ENCODE measurements at places on chromosomes 16 and 17. TPM values are rescaled to one million over a fixed set of nuclear protein-coding genes. Genes with fewer than 3 reads are reported as not detected.

HASPIN gene
- total RNA-seq = 0.82 TPM

DNA sequence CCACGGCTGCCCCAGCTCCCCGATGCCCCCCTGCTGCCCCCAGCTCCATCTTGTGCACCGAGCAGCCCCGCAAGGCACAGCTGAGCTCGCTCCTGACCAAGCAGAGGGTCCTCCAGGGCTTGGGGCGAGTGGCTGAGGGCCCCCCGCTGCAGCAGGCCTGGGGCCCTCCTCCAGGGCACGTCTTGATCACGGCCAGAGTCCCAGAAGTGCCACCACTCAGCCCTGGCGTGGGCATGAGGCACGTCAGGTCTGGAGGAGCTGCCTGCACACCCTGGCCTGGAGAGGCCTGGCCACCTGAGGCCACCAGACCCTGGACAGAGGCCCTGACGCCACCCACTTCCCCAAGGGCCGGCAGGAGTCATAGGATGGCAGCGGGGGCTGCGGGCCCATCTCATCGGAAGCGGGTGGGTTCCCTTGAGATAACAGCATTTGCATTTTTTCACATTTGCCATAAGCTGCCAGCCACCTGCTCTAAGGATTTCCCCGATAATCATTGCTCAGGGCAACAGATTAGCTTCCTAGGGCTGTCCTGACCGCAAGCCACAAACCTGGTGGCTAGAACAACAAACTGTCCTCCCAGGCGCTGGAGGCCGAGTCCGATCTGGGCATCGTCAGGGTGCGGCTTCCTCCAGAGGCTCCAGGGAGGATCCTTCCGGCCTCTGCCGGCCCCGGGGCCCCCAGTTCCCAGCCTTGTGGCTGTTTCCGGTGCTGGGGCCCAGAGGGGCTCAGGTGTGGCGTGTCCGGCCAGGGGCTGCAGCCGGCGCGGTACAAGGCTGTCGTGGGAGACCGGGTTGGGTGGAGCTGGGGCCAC is 23.9 kb upstream of the C1QTNF8 start:
- no peak for DNase-seq

PITPNM3 gene
- total RNA-seq = 10.6 TPM

DNA sequence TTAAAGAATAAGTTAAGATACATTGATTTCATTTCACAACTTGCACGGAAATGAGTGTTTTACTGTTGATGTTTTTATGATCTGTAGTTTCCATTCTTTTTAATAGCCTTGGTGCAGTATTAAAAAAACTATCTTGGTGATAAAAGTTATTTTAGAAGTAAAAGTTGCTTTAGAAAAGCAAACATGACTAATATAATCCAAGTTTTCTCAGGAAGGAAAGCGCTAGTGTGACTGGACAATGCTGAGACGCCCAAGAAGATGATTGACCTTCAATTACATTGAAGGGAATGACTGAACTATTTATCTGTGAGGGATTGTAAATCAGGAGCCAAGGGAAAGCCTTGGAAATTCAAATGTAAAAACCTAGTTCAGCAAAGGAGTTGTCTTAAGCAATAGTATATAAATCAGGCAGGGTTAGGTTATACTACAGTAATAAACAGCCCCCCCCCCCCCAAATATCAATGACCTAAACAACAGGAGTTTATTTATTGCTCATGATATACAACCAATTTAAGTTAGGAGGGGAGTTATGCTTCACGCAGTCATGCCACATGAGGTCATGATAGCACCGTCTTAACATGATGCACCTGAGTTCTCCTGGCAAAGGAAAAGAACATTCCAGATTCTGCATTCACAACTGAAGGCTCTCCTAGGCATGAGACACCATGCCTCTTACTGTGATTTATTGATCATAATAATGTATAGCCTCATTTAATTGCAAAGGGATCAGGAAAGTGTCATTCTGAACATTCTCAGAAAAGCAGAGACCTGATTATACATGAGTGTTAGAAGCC is 443.8 kb downstream of the CDH13 start:
- DNase-seq = no peak

LHX1 gene
- under 0.01 TPM for total RNA-seq

DNA sequence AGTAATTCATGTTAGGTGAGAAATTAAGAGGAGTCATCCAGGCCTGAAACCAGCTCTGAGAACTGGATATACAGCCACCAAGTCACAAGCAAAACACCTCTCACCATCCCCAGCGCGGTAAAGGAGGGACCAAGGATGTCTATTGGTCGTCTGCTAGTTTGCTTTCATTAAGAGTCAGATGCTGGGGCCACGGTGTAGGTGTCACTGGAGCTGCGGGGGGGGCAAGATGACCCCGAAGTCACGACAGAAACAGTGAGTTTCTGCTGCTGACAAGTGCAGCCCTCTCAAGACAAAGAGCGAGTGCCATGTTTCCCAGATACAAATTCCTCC is 790 bp downstream of the NCBP3 start:
- DNase-seq = no peak

TMC7 gene
- total RNA-seq = 3.3 TPM

NME2 gene
- total RNA-seq = 202 TPM

TNFRSF13B gene
- not detected for total RNA-seq

- DNase-seq = no peak
Observed at GRCh38 chr16:88992351-88993165, 15.6 kb upstream of the CBFA2T3 start.

- DNase-seq = no peak
Observed at GRCh38 chr17:29483503-29483902, 83.3 kb downstream of the ABHD15 start.

DNA sequence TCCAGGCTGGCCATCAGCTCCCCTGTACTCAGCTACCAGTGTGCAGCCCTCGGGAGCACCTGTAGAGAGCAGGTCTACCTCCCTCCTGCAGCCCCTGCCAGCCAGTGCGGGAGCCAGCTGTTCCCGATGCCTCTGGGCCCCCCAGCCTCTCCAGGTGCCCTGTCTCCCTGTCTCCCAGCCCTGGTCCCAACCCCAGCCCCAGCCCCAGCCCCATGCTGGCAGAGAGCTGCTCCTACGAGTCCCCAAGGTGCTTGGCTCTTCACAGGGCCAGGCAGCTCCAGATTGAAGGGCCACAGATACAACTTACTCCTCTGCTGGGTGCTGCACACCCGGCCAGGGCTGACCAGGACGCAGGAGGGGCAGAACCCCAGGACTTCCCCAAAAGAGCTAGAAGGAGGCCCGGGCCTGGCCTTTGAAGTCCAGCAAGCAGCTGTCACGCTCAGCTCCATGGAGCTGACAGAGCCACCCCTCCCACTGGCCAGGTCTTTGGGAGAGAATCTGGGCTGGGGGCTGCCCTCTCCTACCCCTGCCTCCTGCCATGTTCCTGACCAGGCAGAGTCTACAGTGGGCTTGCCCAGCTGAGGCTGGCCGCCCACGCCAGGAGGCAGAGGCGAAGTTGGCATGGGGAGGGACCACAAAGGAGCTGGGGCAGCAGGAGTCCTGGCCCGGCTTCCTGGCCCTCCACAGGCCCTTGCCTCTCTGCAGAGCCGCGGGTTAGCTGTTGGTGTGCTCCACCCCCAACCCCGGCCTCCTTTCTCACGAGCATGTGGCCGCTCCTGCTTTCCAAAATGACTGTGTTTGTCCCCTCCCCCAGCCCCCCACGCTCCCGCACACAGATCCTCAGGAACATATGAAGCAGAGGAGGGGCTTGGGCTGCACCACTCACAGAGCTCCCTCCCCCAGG is 9.5 kb upstream of the ADAM11 start:
- DNase-seq = no peak

DNA sequence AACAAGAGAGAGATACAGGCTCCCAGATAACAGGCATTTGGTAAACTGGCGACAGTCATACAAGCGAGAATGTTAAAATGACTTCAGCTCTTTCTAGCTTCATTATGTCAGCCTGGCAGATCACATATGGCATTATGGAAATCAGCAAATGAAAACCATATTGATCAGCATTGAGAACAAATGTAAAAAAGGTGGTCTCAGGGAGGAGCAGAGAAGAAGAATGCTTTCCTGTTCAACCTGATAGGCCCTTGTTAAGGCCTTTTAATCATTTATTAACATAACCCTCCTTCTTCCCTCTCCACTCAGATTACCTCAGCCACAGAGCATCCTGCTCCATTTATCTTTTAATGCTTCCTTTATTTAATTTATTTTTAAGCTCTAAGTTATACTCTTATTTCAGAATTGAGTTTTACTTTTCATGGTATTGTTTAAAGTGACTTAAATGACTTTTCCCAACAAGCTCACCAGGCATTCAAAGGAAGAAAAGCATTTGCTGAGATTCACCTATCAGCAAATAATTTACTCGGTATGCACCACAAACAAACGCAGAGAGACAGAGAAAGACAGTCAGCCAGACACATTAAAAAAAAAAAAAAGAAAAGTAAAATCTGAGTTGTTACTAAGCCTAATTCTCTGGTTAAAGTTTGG is 243.9 kb upstream of the TBX2 start:
- no peak for DNase-seq

DNA sequence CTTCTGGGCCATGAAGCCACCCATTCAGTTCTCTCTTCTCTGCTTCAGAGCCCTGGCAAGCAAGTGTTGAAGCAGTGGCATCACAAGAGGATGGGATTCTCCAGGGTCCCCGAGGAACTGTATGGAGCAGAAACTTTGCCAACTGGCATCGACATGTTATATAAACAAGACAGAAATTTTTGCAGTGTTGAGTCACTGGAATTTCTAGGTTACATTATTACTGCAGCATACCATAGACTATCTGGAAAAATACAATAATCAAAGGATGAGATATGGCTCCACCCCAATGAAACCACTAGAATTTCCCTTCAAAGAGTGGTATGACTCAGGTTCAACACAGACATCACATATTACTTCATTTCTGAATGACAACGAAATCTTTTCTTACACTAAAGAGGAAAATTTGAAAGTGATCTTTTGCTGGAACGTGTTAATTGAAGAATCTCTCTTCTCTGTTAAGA is 343.0 kb upstream of the DYNLRB2 start:
- DNase-seq = no peak

GRCh38 chr16:79651363-79651762 is 50.8 kb upstream of the MAF start:
- DNase-seq = peak; percentile 14

RAPGEFL1 gene
- 12.6 TPM for total RNA-seq

TOX3 gene
- 18.8 TPM for total RNA-seq

GRCh38 chr16:2037647-2038381 is 9.8 kb downstream of the NTHL1 start:
- no peak for DNase-seq

DNA sequence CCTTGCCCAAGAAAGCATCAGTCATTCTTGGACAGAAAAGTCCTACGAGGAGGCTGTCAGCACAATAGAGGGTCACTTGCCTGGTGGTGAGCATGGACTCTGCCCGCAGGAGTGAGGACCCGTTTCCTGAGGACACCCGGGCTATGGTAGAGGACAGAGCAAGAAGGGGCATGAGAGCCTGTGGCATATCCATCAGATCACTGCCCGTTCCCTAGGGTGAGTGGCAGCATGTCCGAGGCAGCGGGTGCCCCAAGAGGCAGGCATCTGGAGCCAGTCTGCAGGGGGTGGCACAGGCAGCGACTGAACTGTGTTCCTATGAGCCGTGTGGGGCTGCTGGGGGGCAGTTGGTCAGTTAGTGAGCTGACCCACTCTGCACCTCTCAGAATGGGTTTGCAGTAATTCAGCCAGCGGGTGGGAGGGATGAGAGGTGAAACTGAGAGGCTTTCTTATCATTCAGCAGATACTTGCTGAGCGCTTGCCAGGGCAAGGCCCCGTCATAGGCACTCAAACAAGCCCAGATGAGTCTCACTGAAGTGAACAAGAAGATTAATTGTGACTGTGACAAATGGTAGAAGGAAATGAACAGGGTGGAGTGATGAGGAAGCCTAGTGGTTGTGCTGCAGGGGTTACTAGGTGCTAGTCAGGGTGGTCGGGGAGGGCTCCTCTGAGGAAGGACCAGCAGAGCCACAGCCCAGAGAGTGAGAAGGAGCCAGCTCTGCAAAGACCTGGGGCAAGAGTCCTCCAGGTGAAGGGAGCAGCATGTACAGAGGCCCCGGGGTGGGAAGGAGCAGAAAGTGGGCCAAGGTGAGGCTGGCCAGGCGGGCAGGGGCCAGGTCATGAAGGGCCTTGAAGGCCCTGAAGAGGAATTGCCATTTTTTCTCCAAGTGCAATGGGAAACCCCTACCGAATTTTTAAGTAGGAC is 87.9 kb downstream of the CLEC16A start:
- no peak for DNase-seq

GRCh38 chr16:80041410-80041809 is 440.9 kb upstream of the MAF start:
- no peak for DNase-seq

- DNase-seq = no peak
Observed at GRCh38 chr17:74157366-74157765, 46.1 kb upstream of the RPL38 start.

TBC1D3H gene
- not detected for total RNA-seq

GRCh38 chr16:21197112-21197511 is 14.3 kb downstream of the ZP2 start:
- DNase-seq = no peak

DNA sequence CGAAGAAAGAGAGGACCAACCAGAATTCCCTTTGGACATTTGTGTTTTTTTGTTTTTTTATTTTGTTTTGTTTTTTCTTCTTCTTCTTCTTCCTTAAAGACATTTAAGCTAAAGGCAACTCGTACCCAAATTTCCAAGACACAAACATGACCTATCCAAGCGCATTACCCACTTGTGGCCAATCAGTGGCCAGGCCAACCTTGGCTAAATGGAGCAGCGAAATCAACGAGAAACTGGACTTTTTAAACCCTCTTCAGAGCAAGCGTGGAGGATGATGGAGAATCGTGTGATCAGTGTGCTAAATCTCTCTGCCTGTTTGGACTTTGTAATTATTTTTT is 3.6 kb downstream of the SOX9 start:
- DNase-seq = no peak

DNA sequence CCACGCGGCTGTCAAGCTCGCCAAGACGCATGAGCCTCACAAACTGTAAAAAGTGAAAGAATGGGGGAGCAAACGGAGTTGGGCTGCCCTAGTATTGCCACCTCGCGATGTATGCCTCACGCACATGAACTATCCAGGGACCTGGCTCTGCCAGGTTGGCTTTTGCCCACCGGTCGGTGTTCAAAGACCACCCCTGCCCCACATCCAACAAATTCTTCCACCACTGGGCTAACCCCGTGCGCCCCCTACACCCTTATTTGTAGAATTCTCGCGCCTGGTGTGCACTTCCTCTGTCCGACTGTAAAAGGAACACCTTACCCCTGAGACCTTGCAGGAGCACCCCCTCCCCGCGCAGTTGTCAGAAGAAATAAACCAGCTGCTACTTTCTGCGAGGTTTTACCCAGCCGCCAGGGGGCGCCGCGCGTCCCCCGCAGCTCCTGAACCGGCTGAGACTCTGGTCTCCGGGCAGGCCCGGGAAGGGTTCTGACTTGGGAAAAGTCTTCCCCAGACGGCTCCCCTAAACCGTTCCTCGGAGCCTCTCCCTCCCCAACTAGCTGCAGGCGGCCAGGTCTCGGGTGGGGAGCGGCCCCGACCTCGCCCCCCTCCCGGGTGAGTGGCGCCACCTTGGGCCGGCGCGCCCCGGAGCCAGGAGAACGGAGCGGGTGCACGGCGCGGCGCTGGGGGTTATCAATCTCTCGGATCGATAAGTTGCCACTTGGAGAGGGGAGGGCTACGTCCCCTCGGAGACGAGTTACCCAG is 1.7 kb upstream of the ZNF423 start:
- DNase-seq = peak; percentile 71
